ENCODE measurements at places on chromosomes 1 and 21.

- DNase-seq = no peak
These were observed 272.9 kb upstream of the C1orf174 start for GRCh38 chr1:4172644-4173599.

DNA sequence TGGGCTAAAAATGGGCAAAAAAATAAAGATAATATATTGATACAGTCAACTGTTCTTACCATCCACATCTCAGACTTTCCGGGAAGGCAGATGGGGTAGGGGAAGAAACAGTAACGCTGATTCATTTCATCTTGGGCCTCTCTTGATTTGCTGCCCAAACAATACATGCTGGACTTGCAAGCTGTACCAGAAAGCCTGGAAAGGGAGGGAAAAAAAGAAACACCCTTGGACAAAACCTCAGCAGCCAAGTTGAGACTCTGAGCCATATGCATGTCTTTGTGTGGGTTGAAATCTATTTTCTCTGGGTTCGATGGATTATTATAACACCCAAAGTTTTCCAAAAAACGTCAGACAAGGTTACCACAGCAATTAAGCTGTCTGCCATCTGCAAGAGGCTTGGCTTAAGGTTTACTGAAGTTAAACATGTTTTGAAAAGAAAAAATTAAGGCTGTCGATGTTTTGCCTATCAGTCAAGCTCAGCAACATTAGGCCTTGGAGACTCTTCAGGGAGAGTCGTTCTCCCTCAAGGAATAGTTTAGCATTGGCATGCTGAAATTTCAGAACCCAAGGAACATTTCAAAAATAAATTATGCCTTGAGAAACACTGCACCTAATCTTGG, 71.2 kb downstream of the PSMG1 start:
- no peak for DNase-seq

DNA sequence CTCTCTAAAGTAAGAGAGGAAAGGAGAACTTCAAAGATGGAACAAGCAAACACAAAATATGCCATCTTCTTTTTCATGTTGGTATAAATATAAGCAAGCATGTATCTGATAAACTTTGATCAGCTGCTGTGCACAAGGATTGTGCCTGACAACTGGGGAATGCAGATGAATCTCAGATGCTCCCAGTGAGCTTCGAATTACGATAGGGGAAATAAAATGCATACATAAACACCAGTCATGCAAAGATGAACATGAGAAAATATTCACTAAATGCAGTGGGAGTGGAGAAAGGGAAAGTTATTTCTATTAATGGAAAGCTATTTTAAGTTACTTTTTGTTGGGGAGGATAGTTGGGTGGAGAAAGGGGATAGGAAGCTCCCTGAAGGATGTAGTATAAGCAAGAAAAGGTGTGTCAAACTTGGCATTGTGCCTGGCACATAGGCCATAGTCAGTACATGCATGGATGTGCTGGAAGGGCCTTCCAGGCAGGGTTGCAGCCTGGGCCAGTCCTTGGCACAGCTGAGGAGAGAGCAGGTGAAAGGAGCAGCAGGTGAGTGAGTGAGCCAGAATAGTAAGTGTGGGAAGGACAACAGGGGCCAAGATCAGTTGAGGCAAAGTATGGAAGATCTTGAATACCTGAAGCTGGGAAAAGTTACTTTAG, 57.8 kb upstream of the PGD start:
- DNase-seq = no peak

DNA sequence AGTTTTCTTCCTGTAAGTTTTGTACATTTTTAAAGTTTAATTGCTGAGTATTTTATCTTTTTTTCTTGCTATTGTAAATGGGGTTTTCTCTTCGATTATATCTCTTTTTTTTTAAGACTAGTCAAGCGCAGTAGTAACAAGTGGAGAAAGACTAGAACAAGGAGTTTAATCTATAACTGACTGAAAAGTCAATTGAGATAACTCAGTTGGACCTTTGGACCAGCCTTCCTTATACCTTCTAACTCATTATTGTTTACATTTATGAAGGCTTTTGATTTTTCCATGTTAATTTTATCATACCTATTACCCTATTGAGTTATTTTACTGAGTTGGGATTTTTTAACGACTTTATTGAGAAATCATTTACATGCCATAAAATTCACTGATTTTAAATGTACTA, 81.2 kb downstream of the SMYD3 start:
- no peak for DNase-seq

GRCh38 chr1:200415227-200415626, 5.4 kb upstream of the ZNF281 start:
- no peak for DNase-seq

DNA sequence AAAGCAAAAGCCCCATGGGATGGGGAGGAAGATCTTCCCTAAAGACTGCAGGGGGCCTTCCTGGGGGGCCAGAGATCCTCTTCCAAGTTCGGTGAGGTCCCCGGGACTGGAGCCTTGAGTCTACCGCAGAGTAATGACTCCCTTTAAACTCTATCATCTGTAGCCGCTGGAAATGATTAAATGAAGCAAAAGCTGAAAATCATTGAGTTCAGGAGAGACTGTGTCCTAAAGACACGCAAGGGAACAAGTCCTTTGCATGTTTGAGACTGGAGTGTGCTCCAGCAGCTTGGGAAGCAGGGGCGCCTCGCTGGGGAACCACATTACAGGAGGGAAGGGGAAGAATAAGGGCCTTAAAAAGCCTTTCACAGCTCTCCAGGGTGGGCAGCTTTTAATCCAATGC, 70.2 kb downstream of the WDR4 start:
- DNase-seq = no peak

GRCh38 chr1:230262867-230263567, 163.1 kb downstream of the PGBD5 start:
- no peak for DNase-seq

DNA sequence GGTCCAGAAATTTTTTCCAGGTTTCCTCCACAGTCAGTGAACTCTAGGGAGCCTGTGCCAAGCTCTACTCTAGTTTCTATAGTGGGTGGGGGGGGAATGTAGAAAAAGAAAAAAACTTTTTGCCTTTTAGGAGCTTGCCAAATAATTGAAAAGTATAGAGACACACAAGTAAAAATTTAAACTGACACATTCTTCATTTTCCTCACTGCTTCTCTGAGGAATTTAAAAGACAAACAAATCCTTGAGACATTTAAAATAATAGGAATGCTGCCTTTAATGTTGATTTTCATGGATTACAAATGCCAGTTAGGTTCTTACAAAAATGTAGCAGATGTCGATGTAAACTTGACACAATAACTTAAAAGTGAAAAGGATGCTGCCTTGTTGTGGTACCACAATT, 241.9 kb downstream of the DNM3 start:
- no peak for DNase-seq

Data from stimulated activated CD8-positive, alpha-beta memory T cell treated with anti-CD3 and anti-CD28 coated beads, Interleukin-7, amount 100 ng/mL, for 1 hour (primary cell).